ENCODE measurements at places on chromosomes 3 and 15. TPM values are rescaled to one million over a fixed set of nuclear protein-coding genes. Genes with fewer than 3 reads are reported as not detected.
A peak's percentile ranks its signal among the peaks of the same experiment; 100 is the strongest.

DNA sequence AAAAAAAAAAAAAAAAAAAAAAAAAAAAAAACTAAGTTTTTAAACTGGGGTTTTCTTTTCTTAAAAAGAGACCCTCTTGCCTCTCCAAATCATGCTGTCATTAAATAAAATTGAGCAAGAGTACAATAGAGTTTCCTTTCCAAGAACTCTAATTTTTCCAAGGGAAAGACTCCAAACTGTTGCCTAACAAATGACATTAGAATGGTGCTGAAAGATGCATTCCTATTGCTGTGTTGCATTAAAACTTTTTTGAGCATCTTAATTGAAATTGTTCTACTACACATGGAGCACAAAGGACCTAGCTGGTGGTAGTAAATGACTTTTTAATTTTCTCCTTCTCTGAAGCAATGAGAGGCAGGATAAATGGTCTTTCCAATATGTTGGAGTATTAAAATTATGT lies 469.1 kb upstream of the ARHGEF26 start:
- no peak for ATAC-seq

DNA sequence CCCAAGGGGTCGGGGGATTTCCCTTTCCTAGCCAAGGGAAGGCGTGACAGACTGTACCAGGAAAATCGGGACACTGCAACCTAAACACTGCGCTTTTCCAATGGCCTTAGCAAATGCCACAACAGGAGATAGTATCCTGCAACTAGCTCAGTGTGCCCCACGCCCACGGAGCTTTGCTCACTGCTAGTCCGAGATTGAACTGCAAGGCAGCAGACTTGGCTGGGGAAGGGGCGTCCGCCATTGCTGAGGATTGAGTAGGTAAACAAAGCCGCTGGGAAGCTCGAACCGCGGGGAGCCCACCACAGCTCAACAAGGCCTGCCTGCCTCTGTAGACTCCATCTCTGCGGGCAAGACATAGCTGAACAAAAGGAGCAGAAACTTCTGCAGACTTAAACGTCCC lies 72.3 kb upstream of the THRB start:
- no peak for ATAC-seq

DNA sequence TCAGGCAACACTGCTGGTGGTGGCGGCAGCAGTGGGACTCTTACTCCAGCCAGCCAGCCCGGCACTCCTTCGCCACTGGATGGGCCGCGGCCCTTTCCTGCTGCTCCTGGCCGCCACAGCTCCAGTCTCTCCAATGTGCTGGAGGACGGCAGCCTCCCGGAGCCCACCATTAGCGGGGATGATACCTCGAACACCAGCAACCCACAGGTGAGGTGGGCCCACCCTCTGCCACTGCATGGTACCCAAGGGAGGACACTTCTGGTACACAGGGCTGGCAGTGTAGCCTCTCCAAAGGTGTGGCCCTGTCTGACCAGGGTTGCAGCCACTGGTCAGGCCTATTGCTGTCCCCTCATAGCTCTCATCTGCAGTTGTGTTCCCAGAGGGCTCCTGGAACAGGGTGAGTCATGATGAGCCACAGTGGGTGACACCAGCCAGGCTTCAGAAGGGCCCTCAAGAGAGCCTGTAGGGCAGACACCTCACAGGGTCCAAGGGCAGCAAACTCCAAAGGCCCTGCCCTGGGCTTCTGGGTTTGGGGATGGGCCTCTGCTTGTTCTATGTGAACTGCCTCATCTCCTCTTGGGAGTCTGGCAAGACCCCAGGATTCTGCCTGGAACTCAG lies 20.8 kb downstream of the NBEAL2 start:
- ATAC-seq, result peak; percentile 63

GRCh38 chr3:139481116-139481515 lies 4.8 kb upstream of the RBP2 start:
- ATAC-seq, result peak; percentile 88

- no peak for ATAC-seq
These were observed 16.8 kb downstream of the TNIK start for GRCh38 chr3:171443211-171443957.

DNA sequence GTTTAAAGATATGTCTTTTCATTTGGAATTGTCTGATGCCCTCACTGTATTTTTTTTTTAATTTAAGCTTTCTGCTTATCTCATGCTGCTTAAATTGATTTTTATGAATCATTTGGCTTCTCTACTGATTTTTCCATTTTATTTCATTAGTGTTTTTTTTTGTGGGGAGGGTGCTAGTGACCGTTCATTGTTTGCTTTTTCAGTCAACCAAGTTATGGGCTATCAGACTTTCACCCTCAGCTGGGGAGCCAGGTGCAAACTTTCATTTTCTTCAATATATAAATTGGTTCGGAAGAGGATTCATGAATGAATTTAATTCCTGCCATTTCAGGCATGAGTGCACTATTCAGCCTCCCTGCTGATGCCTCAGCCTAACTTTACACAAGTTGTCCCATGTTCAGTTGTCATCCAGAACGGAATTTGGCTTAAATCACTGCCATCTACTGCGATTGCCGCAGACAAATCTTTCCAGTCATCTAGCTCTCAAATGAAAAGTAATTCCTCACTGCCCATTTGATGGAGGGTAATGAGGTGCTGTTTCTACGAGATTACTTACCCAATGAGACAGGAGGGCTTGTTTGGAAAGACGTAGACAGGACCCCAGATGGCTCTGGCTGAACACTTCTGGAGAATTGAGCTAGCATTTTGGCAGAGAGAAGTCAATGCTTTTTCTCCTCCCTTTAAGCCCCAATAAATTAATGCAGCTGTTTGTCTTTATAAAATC lies 89.9 kb upstream of the RORA start:
- ATAC-seq, result no peak

GRCh38 chr3:102037209-102037608 lies 187.9 kb downstream of the NFKBIZ start:
- ATAC-seq, result no peak

DNA sequence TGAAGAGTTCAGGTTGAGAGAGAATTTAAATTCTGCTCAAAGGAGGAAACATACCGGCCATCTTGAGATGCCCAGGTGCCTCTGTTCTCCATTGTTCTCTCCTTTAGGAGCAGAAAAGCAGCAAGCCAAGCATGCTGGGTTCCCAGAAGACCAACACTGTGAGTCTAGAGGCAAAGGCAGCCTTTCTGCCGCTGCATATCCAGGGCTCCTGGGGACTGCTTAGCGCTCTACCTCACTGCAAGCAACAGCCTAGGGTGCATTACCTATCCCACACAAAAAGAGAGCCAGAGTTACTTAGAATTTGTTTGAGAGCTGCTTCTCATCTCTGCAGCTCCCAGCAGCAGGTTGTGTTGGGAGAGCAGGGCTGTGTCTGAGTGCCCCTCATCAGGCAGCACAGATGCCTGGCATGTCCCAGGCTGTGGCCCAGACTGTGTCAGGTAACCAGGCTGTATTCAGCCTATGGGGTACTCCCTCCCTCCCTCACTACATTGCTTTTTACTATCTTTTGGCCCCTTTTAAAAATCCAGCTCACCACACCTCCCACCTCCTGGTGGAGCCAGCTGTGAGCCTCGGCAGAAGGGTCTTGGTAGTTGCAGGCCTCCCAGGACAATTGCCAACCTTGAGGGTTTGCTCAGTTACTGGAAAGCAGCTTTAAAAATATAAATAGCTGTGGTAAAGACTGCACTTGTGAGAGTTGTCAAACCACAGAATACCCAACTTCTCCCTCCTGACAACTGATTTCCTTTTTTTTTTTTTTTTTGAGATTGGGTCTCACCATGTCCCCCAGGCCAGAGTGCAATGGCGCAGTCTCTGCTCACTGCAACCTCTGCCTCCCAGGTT lies 30.2 kb downstream of the BCL2L10 start:
- no peak for ATAC-seq

GRCh38 chr3:4821975-4822374 lies 157.3 kb upstream of the BHLHE40 start:
- no peak for ATAC-seq

- ATAC-seq, result no peak
These were observed 165.2 kb downstream of the GREM1 start for GRCh38 chr15:32882955-32883354.

- no peak for ATAC-seq
These were observed 881.4 kb downstream of the DIPK2A start for GRCh38 chr3:144852999-144853398.

DNA sequence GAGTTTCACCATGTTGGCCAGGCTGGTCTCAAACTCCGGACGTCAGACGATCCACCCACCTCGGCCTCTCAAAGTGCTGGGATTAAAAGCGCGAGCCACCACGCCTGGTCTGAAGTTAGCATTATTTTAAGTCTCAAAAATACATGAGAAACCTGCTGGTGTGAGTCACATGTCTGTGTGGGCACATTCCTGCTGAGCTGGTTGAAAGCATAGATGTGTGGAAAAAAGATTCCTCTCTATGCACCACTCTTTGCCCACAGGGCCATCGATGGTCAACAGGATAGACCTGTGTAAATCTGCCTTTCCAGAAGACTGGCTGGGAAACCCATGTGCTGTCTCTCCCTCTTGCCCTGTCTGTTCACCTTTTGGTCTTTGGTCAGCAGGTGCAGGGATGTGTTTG lies 63.5 kb downstream of the CHRD start:
- ATAC-seq, result no peak

- no peak for ATAC-seq
These were observed 823.0 kb downstream of the CADM2 start for GRCh38 chr3:85781806-85782205.

SOX14 gene
- total RNA-seq, result 13.2 TPM

GOLGA8T gene
- 0.49 TPM for total RNA-seq

CKMT1B gene
- total RNA-seq, result 3.3 TPM

CTXN2 gene
- total RNA-seq, result not detected

SLC12A1 gene
- total RNA-seq, result 0.25 TPM

KLHL25 gene
- total RNA-seq, result 7.9 TPM

ITGA11 gene
- total RNA-seq, result 35.0 TPM

RBPMS2 gene
- 0.47 TPM for total RNA-seq

RNF111 gene
- 24.3 TPM for total RNA-seq

Measured in motor neuron (in vitro differentiated cells).